ENCODE measurements at places on chromosomes 5 and 9.
A peak's percentile ranks its signal among the peaks of the same experiment; 100 is the strongest.

DNA sequence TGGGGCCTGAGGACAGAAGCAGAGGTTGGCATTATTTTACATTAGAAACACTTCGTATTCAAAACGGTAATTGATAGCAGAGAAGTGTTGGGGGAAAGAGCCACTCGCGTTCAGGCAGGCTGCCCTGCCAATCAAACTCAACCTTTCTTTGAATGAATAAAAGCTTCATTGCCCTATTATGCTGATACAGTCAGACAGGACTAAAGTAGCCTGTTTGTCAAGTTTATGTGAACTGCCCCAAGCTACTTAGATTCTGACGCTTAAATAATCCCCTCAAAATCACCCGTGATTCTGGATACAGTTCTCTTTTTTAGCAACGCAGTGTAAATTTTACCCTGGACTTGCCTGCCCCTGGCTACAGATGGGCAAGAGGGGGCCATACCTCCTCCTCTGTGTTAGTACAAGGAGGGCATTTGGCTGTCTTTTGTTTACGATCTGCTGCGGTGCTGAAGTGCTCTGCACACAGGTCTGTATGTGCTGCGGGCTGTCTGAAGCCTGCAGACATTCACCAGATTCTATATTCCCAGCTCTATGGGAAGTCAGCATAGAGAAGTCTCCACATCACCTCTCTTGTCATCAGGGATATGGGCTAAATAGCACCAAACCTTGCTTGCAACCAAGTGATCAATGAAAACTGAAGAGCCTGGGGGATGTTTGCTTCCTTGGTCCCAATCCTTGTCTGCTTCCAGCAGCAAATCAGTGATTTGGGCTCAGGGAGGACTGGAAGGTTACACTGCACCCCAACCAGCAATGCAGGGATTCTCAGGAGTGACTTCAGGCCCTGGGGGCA, 218.4 kb downstream of the EBF1 start:
- DNase-seq = no peak
- H3K27me3 ChIP-seq = no peaks in the 10 kb centered on the region
- no peak overlapping the region for H3K4me3 ChIP-seq
- H3K36me3 ChIP-seq = no peaks in the 10 kb centered on the region
- H3K4me1 ChIP-seq = peaks cover 29% of the 10 kb centered on the region

DNA sequence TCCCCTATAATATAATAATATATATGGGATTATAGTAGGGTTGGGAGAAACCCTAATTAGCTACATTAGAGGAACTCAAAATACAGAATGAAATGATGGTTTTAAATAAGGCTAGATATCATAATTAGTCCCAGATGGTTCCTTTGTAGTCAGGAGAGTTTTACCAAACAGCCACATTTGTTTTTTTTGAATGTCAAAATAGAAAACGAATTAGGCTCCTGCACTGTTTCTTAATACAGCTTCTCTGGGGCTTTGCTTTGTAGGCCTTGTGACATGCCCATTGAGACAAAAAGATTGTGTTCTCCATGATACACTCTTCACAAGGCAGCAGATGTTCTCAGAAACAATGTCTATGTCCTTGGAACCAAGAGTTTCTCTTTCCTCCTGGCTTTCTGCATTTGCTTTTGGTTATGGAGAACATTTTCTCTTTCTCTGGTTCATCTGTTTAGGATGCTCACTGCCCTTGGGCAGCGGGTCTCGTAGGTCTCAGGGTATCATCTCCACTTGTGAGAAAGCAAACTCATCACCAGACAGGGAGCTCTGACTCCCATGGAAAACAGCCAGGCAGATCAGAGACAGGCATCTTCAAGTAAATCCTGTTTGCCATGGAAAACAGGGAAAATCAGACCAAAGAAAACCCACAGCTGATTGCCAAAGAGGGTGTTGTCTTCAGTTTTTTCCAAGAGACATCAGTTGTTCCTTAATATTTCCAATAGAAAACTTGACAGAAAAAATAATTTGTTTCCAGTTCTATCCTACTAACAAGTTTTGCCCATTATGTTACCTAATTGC, 54.1 kb upstream of the RPS23 start:
- no peaks in the 10 kb centered on the region for H3K36me3 ChIP-seq
- H3K27ac ChIP-seq = no peak overlapping the region
- no peak for DNase-seq
- peaks cover 9% of the 10 kb centered on the region for H3K27me3 ChIP-seq
- no peaks in the 10 kb centered on the region for H3K4me1 ChIP-seq

- H3K36me3 ChIP-seq = no peaks in the 10 kb centered on the region
- H3K4me1 ChIP-seq = no peaks in the 10 kb centered on the region
- H3K4me3 ChIP-seq = no peak overlapping the region
- no peak for DNase-seq
Observed at GRCh38 chr5:135821802-135822201, 12.7 kb upstream of the SLC25A48 start.

GRCh38 chr9:122904466-122904822, 715 bp downstream of the RC3H2 start:
- H3K27me3 ChIP-seq = no peaks in the 10 kb centered on the region
- H3K4me3 ChIP-seq = peak overlapping the region; percentile 95
- H3K27ac ChIP-seq = peak overlapping the region; percentile 89
- peak; percentile 11 for DNase-seq

DNA sequence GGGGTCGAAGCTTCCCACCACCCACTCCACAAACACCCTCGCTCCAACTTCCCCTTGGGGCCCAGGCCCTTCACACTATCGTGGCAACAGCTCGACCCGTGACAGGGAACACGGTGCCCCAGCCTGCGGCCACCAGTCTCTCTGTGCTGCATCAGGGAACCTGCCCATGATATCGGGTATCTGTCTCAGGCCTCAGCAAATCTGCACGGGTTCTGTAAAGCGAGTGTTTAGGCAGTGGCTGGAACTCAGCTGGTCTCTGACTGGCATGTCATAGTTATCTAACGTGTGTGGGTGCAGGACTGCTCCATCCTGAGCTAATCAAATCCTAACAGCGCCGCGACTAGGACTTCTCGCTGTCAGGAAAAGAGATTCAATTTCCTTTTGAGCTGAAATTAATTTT, 42.9 kb downstream of the DBH start:
- H3K27me3 ChIP-seq = no peaks in the 10 kb centered on the region
- H3K4me3 ChIP-seq = no peak overlapping the region

DNA sequence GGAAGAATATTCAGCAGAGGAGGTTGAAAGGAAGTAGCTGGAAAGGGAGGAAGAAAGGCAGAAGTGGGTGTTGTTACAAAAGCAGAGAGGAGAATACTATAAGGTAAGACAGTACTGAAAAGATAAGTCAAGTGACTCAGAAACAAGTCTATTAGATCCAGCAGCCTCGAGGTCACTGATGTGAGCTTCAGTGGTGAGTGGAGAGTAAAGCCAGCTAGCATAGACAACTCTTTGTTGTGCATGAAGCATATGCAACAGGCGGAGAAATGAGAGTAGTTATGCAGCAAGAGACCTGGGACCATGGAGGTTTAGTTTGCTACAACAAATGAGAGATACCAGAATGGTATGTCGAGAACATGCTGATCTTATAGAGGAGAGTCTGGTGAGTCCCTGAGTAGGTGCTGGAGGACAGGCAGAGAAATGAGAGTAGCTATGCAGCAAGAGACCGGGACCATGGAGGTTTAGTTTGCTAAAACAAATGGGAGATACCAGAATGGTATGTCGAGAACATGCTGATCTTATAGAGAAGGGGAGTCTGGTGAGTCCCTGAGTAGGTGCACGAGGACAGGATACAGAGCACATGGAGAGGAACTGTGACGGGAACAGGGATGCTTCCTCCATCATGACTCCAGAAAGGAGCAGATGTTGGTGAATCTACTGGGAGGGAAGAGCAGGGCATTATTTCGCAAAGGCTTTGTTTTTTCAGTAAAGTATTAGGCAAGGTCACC, 36.0 kb downstream of the EQTN start:
- H3K4me3 ChIP-seq = no peak overlapping the region
- no peaks in the 10 kb centered on the region for H3K4me1 ChIP-seq
- no peak for DNase-seq
- H3K36me3 ChIP-seq = no peaks in the 10 kb centered on the region

DNA sequence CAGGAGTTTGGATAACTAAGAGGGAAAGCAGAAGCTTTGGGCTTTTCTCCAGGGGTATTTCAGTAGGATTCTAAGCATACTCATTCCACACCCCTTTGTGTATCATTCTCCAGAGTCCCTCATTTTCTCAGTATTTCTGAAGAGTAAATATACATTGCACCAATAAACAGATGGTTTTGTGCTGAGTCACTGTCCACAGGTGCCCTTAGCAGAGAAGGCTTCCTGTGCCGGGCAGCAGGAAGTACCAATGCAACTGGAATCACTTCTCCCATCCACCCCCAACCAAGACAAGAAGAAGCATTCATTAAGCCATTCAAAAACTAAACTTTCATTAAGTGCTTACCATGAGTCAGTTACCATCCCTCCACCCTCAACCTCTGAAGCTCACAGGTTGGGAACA, 3.6 kb upstream of the CCNJL start:
- H3K4me1 ChIP-seq = no peaks in the 10 kb centered on the region
- DNase-seq = no peak
- H3K27ac ChIP-seq = no peak overlapping the region
- H3K4me3 ChIP-seq = no peak overlapping the region
- peaks cover 57% of the 10 kb centered on the region for H3K27me3 ChIP-seq
- H3K36me3 ChIP-seq = no peaks in the 10 kb centered on the region

DNA sequence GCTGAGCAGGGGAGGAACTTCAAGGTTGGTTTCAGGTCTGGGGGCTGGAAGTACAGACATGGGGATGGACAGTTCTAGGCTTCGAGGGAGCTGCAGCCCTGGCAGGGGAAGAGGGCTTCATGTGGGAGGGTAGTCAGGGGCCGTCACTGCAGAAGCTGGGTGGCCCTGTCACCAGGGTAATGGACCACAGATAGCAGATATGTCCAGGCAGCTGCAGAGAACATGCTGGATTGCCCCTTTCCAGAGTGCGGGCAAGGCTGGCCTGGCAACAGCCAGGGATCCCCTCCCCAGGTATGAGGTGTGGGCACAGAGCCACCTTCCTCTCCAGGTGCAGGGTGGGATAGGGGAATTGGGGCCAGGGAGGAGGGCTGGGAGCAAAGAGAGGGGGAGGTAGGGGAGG, 206.5 kb downstream of the GADD45G start:
- H3K27ac ChIP-seq = no peak overlapping the region
- H3K36me3 ChIP-seq = no peaks in the 10 kb centered on the region
- H3K4me1 ChIP-seq = peaks cover 52% of the 10 kb centered on the region
- H3K4me3 ChIP-seq = no peak overlapping the region
- H3K27me3 ChIP-seq = peaks cover 8% of the 10 kb centered on the region
- DNase-seq = no peak

GRCh38 chr5:157747173-157747740, 3.7 kb downstream of the LSM11 start:
- no peak overlapping the region for H3K4me3 ChIP-seq
- peaks cover 6% of the 10 kb centered on the region for H3K36me3 ChIP-seq
- H3K4me1 ChIP-seq = peaks cover 45% of the 10 kb centered on the region
- DNase-seq = no peak
- peaks cover 3% of the 10 kb centered on the region for H3K27me3 ChIP-seq

DNA sequence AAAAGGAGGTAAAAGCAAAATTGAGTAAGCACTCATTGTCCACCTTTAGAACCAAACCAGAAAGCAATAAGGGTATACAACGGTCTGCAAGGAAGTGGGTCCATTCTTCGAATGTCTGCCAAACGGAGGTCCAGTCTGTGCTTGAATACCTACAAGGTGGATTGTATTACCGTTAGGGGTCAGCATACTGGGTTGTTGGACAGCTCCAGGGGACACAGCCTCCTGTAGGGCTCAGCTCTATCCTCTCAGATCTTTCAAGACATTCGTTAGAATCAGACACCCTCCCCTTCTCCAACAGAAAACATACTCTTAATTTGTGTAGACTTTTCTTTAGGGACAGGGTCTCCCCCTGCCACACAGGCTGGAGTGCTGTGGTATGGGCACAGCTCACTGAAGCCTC, 5.5 kb downstream of the ASTN2 start:
- DNase-seq = no peak
- no peak overlapping the region for H3K4me3 ChIP-seq
- H3K27me3 ChIP-seq = peaks cover 28% of the 10 kb centered on the region
- no peaks in the 10 kb centered on the region for H3K4me1 ChIP-seq
- no peaks in the 10 kb centered on the region for H3K36me3 ChIP-seq
- no peak overlapping the region for H3K27ac ChIP-seq

- no peak for DNase-seq
- no peak overlapping the region for H3K4me3 ChIP-seq
- peaks cover 3% of the 10 kb centered on the region for H3K27me3 ChIP-seq
Observed at GRCh38 chr5:168023191-168023590, 268.3 kb upstream of the WWC1 start.

- H3K36me3 ChIP-seq = peaks cover 39% of the 10 kb centered on the region
- peaks cover 26% of the 10 kb centered on the region for H3K4me1 ChIP-seq
- no peak overlapping the region for H3K4me3 ChIP-seq
- H3K27me3 ChIP-seq = no peaks in the 10 kb centered on the region
Observed at GRCh38 chr5:97172227-97172626, 10.8 kb downstream of the RIOK2 start.

DNA sequence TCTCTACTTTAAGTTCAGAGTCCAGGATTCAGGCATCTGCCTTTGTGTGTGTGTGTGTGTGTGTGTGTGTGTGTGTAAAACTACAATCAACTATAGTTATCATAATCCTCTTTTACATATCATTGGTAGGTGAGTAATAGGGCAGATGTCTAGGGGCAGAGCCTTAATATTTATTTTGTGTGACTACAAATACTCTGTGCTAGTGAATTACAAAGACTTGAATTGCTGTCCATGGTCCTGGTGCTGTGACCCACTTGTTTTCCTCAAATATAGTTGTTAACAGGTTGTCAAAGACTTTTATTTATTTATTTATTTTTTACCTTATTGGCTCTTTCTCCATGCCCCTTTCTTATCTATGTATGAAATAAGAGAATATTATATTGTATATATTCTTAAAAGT, 196.8 kb downstream of the ANXA1 start:
- DNase-seq = no peak
- H3K4me3 ChIP-seq = no peak overlapping the region
- H3K36me3 ChIP-seq = no peaks in the 10 kb centered on the region
- no peaks in the 10 kb centered on the region for H3K27me3 ChIP-seq
- no peak overlapping the region for H3K27ac ChIP-seq
- no peaks in the 10 kb centered on the region for H3K4me1 ChIP-seq

DNA sequence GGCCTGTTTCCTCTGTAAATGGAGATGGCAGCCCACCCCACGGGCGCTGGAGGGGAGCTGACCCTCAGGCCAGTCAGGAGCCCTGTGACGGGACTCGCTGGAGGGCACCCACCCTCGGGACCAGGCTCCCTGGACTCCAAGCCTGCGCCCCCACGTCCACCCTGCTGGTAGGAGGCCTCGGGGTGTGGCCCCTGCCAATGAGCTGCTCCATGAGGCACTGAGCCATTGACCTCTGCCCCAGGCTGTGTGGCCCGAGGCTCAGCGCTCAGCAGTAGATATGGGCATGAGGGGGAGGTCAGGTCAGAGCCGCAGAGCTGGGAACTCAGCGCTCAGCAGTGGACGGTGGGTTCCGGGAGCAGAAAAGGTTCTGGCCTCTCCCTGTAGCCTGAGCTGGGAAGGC, 52.3 kb upstream of the EGFL7 start:
- peaks cover 5% of the 10 kb centered on the region for H3K27me3 ChIP-seq
- H3K4me3 ChIP-seq = no peak overlapping the region
- no peak overlapping the region for H3K27ac ChIP-seq
- DNase-seq = no peak
- no peaks in the 10 kb centered on the region for H3K36me3 ChIP-seq

- H3K27me3 ChIP-seq = peaks cover 27% of the 10 kb centered on the region
- no peak overlapping the region for H3K27ac ChIP-seq
- DNase-seq = no peak
Observed at GRCh38 chr9:87336407-87336806, 161.3 kb upstream of the DAPK1 start.

Measured in activated T-helper 1 cell treated with anti-CD3 and anti-CD28 coated beads, Interleukin-12 subunit alpha, Interleukin-12 subunit beta, Interleukin-2, Interleukin-4 antibody, amounts not matched to agents 30 ng/mL and 10 ng/mL and 1 ng/mL, durations not matched to agents 14 hours and 24 hours and 36 hours (primary cell).